ENCODE measurements at places on chromosomes 3 and 15.

DNA sequence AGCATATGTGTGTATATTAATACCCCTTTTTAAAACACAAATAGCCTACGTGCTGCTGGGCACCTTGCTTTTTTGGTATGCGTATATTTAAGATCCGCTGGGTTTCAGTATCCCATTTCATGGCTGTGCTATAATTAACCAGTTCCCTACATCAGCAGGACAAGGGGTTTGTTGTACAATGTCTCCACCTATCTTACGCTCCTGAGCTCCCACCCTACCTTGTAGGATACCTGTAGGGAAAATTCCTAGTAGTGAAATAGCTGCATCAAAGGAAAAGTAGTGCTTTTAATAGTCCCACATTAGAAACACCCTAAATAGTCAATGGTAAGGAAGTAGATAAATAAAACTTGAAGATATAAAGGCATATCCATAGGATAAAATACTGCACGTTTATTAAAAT lies 1.4 kb downstream of the MAP6D1 start:
- no peak for DNase-seq

- DNase-seq: no peak
These were observed 261.4 kb downstream of the ZMAT3 start for GRCh38 chr3:178810181-178810580.

DNA sequence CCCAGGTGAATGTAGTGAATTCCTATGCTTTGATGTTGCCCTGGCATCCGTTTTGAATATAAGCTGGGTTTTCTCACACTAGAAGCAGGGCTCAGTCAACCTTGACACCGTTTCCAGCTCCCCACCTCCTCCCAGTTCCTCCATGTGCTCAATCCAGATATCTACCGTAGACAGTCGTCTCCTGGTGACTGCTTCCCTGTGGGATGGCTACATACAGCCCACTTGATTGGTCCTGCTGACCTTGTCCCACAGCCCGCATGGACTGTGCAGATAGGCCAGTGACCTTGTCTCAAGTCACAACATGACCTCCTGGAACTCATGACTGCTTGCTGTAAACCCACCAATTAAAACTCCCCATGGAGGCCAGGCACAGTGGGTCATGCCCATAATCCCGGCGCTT lies 8.1 kb downstream of the SEMA7A start:
- no peak for DNase-seq

GRCh38 chr3:157586293-157586692 lies 83.1 kb upstream of the VEPH1 start:
- DNase-seq: no peak

DNA sequence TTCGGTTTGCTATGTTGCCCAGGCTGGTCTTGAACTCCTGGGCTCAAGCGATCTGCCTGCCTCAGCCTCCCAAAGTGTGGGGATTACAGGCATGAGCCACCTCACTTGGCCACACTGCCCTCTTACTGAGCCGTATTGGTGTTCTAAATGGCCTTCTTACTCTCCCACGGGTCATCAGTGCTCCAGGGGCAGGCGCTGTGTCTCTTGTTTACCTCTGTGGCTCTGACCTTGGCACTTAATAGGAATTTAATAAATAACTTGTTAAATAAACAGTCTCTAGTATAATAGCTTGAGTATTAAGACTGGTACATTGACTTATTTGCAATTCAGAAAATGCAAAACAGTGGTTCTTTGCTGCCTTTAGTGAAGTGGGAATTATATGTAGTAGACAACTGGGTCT lies 13.7 kb downstream of the FLNB start:
- DNase-seq: no peak

DNA sequence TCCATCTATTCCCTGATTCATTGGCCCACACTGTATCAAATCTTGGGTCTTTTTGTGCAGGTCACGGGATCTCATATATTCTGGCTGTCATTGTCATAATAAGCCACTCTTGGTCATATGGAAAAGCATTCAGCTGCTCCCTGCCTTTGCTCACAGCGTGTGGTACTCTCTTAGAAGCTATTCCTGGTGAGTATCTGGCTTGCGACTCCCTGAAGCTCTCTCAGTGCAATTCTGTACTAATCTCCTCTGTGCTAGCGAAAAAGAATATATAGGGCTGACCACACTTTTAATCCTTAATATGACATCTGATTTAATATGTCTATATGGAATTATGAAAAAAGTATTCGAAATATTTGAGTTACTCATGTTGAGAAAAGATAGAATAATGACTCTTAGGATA lies 440.8 kb upstream of the GBE1 start:
- DNase-seq: no peak

GRCh38 chr3:39379778-39380155 lies 3.4 kb upstream of the SLC25A38 start:
- no peak for DNase-seq

- DNase-seq: no peak
These were observed 84.4 kb downstream of the PLXNA1 start for GRCh38 chr3:127067116-127067910.

DNA sequence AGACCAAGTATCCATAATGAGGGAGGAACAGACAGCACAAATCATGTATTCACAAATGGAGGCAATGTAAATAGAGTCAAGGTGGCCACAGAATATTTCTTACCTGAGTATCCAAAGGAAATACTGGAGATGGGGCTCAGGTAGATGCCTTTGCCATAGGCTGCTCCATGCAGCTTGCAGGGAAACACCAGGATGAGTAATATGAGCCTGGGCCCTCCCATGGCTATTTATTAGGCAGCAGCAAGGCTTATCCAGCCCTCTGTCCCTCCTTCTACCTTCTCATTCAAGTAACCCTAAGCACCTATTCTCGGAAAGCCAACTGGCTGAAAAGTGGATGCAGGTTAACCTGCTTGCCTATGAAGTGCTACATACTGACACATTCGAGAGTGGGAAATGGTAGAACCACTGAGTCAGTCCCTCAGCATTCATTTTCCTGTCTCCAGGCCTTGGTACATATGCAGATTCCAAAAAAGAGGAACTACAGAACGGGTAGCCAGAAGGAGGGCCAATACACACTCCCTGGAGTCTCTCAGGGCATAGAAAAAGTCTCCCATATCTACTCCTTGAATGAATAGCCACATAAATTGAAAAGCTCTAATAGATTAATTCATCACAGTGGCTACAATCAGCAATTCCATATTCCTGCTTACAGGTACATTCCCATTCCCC lies 18.3 kb upstream of the PKM start:
- no peak for DNase-seq

DNA sequence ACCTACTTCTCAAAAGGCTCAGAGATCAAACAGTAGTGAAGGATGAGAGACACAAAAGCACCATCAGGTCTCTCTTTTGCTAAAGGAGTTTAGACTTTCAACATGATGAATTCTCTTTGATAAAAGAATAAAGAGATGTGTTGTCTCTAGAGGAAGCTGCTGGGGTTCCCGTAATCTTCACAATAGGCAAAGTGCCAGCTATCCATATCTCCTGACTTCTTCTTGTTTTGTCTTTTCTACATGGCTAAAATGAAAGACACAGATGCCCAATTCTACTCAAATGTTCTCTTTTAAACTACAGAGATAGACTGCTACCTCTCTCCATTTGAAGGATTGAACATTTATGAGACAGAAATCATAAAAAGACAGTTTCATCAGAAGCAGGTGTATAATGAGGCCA lies 38.4 kb upstream of the TUSC7 start:
- DNase-seq: no peak

DNA sequence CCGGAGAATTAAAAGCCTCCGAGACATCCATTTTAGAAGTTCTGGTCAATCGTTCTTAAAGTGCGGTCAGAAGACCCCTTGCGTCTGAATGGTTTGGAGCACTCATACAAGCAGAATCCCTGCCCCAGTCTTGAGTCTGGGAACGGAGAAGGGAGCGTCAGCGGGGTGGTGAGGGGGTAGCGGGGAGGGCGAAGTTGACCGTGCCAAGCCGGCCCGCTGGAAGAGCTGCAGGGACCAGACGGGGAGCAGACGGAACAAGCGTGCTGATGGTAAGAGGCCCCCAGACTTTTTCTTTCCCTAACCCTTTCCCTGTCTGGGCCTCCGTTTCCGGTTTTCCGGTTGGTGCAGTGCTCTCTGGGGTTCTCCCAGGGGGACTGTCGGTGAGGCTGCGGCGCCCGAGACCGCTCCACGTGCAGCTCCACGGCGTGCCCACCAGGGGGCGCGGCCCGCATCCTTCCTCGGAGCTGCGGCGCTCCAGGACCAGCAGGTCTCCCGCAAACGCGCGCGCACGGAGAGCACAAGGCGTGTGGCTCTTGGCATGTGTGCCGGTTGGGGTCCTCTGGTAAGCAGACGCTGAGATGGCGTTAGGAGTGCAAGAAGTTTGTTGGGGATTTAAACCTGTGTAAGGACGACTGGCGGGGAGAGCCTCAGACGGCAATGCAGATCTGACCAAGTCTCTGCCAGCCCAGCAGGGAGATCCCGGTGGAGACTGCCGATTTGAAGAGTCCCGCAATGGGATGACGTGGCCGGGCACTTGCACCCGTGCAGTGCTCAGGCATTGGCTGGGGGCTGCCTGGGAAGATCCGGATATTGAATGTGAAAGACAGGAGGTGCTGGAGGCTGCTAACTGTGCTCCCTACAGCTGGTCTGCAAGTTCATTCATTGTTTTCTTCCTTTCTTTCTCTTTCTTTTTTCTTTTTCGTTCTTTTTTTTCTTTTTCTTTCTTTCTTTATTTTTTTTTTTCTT lies 19.2 kb upstream of the CORO2B start:
- peak; percentile 60 for DNase-seq

- no peak for DNase-seq
These were observed 27.2 kb downstream of the PLD1 start for GRCh38 chr3:171783086-171783485.

DNA sequence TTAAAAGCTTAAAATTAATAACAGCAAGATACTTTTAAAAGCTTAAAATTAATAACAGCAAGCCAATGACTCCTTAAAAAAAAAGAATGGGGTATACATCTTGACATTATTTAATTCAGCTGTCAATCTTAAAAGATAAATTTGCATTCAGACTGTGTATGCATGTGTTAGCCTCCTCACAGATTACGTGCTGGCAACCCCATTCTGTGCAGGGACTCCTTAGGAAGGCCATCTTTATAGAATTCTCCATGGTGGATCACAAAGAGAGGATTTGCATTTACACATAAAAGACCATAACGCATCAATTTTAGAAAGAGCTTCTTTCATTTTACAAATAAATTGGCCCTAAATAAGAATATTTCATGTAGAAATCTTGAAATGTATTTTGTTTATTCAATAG lies 87.2 kb downstream of the B3GALNT1 start:
- DNase-seq: no peak

GRCh38 chr3:63920001-63920400 lies 7.8 kb upstream of the SCAANT1 start:
- no peak for DNase-seq

DNA sequence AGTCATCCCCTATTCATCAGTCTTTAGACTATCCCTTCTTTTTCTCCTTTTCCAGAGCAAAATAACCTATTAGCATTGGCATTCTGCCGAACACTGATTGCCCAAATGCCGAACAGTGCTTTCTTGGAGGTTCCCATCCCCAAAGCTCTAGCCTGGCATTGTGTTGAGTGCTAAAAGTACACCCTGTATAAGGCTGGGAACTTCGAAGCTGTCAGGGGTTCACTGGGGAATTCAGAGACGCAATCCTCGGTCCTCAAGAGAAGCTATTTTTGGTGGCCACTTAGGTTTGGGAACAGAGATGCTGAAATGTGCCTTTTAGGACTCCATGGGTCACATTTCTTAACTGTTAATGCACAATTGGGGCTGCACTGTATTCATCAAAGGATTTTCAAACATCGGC lies 8.4 kb downstream of the FRMD5 start:
- no peak for DNase-seq

GRCh38 chr3:89867286-89867685 lies 759.9 kb downstream of the EPHA3 start:
- no peak for DNase-seq

DNA sequence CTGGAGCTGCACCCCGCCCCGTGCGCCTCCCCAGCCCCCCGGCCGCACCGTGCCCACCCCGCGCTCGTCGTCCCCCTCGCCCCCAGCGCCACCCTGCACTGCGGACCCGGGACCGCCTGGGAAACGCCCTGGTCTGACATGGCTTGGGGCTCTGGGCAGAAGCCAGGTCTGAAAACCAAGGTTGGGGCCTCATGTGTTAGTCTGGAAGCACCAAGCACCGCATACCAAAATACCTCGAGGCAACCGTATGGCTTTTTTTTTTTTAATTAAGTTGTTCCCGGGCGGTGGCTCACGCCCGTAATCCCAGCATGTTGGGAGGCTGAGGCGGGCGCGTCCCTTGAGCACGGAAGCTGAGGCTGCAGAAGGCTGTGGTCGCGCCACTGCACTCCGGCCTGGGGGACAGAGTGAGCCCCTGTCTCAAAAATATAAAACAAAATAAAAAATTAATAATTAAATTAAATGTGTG lies 91.5 kb upstream of the CHD2 start:
- DNase-seq: no peak

DNA sequence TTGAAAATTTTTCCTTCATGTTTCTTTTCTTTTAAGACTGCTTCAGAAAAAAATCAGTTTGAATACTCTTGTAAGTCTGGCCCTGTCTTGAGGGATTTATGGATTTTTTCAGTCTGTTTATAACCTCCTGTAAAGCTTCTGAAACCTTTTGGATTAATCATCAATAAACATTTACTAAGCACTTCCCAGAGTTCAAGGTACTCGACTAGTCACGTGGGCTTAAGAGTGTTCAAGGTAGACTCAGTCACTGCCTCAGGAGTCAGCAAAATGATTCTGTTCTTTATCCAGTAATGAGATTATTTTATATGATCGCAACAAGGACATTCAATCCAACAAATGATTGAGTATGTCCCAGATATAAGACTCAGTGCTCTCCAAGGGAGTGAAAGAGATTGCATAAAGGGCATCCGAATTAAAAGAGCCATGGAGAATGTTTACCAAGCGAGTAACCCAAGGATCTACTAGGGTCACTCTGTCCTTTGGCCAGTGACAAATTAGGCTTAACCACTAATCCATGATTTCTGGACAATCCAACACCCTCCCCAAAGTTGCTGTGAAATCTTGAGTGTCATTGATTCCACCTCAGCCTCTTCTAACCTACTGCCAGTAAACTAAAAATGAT lies 726.6 kb upstream of the NAALADL2 start:
- DNase-seq: no peak

DNA sequence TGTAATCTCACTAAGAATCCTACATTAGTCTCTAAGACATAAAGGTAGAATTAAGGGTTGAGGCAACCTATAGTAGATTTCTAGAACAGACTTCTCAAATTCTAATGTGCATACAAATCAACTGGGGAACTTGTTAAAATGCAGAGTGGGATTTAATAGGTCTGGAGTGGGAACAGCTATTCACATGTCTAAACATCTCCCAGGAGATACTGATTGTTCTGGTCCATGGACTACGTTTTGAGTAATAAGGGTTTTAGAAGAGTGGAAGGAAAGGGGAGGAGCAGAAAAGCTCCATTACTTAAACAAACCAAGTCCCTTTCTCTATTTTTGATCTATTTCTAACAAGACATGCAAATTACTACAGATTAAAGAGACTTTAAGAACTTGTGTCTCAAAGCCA lies 524.8 kb downstream of the TUSC7 start:
- no peak for DNase-seq

Data from CD4-positive, alpha-beta T cell treated with Interleukin-2 at 100 ng/mL for 4 hours (primary cell).